Psoas muscle (tissue), 8 donors: ENCODE measurements at places on chromosomes 4 and X. TPM values are rescaled to one million over a fixed set of nuclear protein-coding genes. Genes with fewer than 3 reads are reported as not detected.

ANOS1 gene
- total RNA-seq, result 11.7 TPM

H2AZ1 gene
- total RNA-seq, result 101 TPM

PSAPL1 gene
- not detected for total RNA-seq

ADH1C gene
- 1.8 TPM for total RNA-seq

NEIL3 gene
- not detected for total RNA-seq

NSG1 gene
- total RNA-seq, result 0.28 TPM

ARAP2 gene
- 1.6 TPM for total RNA-seq

MSX1 gene
- 3.6 TPM for total RNA-seq

PRDM5 gene
- total RNA-seq, result 2.7 TPM

TENM3 gene
- total RNA-seq, result 11.6 TPM

EVC2 gene
- 0.60 TPM for total RNA-seq
